ENCODE measurements at places on chromosomes 5 and 9. TPM values are rescaled to one million over a fixed set of nuclear protein-coding genes. Genes with fewer than 3 reads are reported as not detected.

CDKN2B gene
- 0.19 TPM for polyA plus RNA-seq

OBP2B gene
- not detected for polyA plus RNA-seq

SOX30 gene
- 0.65 TPM for polyA plus RNA-seq

C1QTNF2 gene
- polyA plus RNA-seq: 0.90 TPM

OR1Q1 gene
- not detected for polyA plus RNA-seq

ORM1 gene
- polyA plus RNA-seq: 0.25 TPM

GMCL2 gene
- polyA plus RNA-seq: 0.07 TPM

GRIN3A gene
- 3.2 TPM for polyA plus RNA-seq

PCDHA6 gene
- 0.33 TPM for polyA plus RNA-seq

ADAMTSL1 gene
- 16.5 TPM for polyA plus RNA-seq

MRPS30 gene
- polyA plus RNA-seq: 71.6 TPM

SLC36A2 gene
- 7.4 TPM for polyA plus RNA-seq

FOXD4L5 gene
- polyA plus RNA-seq: 0.29 TPM

MTX3 gene
- polyA plus RNA-seq: 22.2 TPM

IFNE gene
- 0.08 TPM for polyA plus RNA-seq

SPINK5 gene
- 0.42 TPM for polyA plus RNA-seq

PKD2L2 gene
- polyA plus RNA-seq: 0.44 TPM

FANCG gene
- polyA plus RNA-seq: 44.6 TPM

GCNT4 gene
- polyA plus RNA-seq: 16.6 TPM

C5orf46 gene
- not detected for polyA plus RNA-seq

RECK gene
- polyA plus RNA-seq: 29.4 TPM

CDH9 gene
- 13.5 TPM for polyA plus RNA-seq

ANKRD18A gene
- polyA plus RNA-seq: 3.4 TPM

FOXD4L4 gene
- polyA plus RNA-seq: not detected

TTC23L gene
- 3.4 TPM for polyA plus RNA-seq

MYMK gene
- polyA plus RNA-seq: not detected

TEX48 gene
- not detected for polyA plus RNA-seq

ZNF454 gene
- polyA plus RNA-seq: 6.3 TPM

MPDZ gene
- 52.2 TPM for polyA plus RNA-seq

CCL28 gene
- polyA plus RNA-seq: 2.1 TPM

PPP3R2 gene
- polyA plus RNA-seq: not detected

AMBP gene
- polyA plus RNA-seq: 0.83 TPM

FAM169A gene
- polyA plus RNA-seq: 22.9 TPM

NREP gene
- polyA plus RNA-seq: 880 TPM

CD72 gene
- polyA plus RNA-seq: 2.4 TPM

CNTFR gene
- 34.5 TPM for polyA plus RNA-seq

GOLGA2 gene
- polyA plus RNA-seq: 67.6 TPM

HMHB1 gene
- not detected for polyA plus RNA-seq

DOK3 gene
- polyA plus RNA-seq: 4.3 TPM

PHF24 gene
- 0.21 TPM for polyA plus RNA-seq
